NCI-H1048 (cell line): ENCODE measurements at places on chromosomes 7 and 10.

GRCh38 chr7:74185016-74185415, 10.9 kb downstream of the EIF4H start:
- no peak for DNase-seq

DNA sequence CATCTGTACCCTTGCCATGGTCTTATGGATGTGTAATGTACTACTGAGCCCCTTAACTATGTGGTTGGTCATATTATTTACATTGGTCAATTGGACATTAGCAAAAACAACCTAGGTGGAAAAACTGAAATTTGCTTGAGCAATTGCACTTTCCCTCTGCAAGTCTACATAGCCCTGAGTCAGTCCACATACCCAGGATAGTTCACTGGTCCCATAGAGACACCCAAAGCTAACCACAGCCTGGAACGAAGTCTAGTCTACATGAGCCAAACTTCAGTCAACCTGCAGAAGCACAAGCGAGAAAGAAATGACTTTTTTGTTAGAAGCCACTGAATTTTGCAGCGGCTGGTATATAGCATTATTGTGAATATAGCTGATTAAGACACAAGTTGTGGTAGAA, 37.6 kb upstream of the COL1A2 start:
- no peak for DNase-seq

GRCh38 chr7:108261560-108262255, 131.5 kb upstream of the LAMB4 start:
- DNase-seq: no peak

DNA sequence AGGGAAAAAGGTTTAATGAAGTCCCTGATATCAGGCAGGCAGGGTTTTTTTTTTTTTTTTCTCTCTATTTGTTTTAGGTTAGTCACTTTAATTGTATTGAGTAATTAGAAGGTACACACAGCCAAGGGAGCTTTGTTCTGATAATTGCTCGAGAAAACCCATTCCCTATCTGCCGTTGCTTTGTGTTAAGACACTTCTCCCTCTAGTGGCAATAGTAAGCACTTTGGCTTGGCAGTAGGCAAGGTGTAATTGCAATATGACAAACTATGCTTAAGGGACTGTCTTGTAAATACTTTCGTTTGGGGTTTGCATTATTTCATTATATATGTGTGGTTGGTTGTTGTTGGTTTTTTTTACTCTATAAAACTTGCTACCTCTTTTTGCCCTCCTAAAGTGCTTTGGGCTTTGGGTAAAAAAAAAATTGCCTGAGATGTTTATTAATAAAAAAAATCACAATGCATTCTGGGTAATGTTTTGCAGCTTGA, 113.4 kb downstream of the BTRC start:
- peak; percentile 43 for DNase-seq

DNA sequence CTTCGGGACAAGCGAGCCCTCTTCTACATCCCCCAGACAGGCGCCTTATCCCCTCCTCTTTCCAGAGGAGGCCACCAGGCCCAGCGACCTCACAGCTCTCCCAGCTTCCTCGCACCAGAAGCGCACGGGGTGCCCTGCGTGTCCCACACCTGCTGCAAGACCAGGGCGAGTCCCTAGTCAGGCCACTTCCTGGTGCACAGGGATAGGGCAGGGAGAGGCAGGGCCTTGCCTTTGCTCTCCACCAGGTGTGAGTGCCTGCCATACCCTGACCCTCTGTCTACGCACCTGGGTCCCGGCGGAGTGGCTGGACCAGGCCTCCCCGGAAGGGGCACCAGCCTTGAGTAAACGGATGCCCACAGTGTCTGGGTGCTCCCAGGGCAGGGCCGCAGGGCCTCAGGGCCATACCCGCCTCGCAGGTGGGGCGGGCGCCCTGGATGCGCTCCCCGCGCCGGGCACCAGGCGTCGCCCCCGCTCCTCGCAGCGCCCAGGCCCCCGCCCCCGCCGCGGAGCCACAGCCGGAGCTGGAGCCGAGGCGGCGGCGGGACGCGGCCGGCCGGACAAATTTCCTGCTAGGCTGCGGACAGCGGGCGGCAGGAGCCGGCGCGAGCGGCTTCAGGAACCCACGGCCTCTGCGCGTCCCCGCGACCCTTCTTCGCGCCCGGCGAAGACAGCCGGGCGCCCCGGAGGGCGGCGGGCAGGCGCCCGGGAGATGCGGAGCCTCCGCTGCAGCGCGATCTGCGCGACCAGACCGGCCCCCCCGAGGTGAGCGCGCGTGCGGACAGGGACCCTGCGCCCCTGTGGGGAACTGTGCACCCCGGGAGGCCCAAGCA, at the start of gene PTPRE:
PTPRE (plus strand) TSS at position 556 of the 830 bp plus-strand sequence. CDS start 133,779 bp downstream, outside the sequence.
- no peak for DNase-seq

DNA sequence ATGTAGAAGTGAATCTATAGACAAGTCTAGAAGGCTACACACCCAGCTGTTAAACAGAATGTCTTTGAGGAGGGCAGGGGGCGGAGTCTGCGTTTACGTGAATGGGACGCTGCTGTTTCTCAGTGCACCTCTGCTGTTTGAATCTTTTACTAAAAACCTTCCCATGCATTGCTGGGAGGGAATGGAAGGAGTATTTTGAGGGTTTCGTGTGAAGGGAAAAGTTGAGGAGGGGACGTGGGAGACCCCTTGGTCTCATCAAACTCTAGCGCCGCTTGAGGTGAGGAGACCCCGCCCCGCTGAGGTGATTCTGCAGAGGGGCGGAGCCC, 492 bp upstream of the VCL start:
- no peak for DNase-seq

DNA sequence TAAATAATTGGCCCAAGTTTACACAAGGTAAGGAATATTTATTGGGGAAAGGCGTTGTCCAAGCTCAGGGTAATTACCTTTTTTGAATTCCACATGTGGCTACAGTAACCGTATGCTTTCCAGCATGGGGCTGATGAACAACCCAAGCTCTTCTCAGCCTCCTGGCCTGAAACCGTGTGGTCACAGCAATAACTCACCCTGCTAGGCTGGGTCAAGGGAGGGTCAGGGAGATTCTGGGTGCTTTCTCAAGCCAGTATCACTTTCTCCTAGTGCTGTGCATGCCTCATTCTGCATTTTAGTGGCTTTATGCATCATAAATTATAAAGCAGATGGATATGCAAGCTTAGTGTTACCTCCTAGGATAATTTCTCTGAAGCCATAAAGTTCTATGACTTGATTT, 273.9 kb downstream of the PAXIP1 start:
- DNase-seq: no peak

- DNase-seq: no peak
Observed at GRCh38 chr7:1508277-1508758, 4.1 kb upstream of the INTS1 start.

- DNase-seq: no peak
Observed at GRCh38 chr10:76356557-76356956, 925.1 kb downstream of the LRMDA start.

DNA sequence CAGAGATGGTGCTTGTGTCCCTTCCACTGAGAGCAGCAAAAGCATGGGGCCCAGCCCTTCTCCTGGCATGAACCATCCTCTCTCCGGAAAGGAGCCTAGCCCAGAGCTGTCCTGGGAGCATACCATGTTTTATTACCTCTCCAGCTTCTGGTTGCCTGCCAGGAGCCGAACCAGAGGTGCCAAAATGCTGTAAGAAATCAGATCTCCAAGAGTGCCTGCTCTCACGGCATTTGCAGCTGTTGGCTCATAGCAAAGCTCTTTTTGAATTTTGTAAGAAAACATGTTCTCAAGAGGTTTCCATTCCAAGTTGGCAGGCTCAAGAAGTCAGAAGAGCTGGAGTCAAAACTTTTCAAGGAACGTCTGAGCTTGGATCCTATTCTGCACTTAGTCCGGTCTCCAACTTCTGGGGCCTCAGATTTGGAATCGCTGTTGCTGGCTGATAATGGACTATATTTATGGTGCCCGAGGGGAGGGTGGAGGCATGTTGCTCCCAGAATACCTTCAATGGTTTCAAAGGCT, 211.7 kb upstream of the MKI67 start:
- no peak for DNase-seq

DNA sequence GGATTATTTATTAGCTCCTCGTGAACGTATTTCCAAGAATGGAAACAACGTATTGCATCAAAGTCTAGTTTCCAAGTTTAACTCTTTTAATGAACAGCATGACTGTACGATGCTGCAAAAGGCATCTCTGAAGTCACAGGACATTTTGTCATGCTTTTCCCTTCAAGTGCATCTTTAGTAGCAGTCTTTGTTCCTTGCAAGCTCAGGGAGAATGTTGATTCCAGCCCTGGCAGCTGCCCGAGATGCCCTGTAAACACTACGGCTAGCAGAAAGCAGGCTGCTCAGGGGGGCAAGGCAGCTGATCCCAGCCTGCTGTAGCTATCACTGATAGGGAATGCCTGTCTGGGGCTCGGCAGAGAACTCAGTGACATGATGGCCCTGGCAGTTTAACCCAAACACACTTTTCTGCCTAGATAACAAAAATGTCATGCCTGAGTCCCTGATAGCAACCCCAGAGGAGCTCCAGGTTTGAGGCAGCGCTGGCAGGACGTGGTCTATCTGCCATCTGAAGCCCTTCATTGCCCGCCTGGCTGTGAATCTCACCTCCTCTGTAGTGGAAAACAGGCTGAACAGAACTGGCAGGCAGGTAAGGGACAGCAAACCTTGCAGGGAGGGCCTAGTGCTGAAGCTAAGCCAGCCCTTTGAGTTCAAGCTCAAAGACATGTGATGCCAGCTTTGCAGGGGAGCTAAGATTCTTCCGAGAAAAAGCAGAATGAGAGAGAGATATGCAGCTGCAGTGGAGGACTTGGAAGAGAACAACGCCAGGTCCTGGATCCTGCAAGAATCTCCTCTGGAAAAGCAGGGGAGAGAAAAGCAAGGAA, 264.6 kb downstream of the SNX10 start:
- no peak for DNase-seq

GRCh38 chr7:64494912-64495461, 67.9 kb downstream of the ZNF680 start:
- no peak for DNase-seq
